ENCODE measurements at places on chromosomes 6 and 20. TPM values are rescaled to one million over a fixed set of nuclear protein-coding genes. Genes with fewer than 3 reads are reported as not detected.
A peak's percentile ranks its signal among the peaks of the same experiment; 100 is the strongest.

DNA sequence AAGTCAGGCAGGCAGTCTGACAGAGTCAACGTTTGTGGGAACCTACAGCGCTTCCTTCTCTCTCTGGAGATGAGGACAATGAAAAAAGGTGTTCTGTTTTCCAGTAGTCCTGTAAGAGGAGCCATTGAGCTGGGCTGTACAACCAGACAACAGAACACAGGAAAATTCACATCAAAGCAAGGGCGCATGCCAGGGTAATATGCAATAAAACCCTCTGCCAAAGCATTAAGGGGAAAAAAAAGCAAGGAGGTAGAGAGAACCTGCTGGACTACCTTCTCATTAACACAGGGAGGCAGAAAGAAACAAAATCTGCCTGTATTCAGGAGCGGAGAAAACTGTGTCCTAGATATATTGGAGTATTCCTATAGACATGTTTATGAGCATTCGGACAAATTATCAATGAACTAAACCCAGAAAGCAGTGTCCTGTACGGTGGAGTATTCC is 1.3 kb downstream of the RNF24 start:
- H3K4me3 ChIP-seq = peak overlapping the region; percentile 30
- H3K36me3 ChIP-seq = peaks cover 3% of the 10 kb centered on the region
- peak; percentile 86 for DNase-seq
- H3K27me3 ChIP-seq = no peaks in the 10 kb centered on the region
- H3K27ac ChIP-seq = peak overlapping the region; percentile 10
- H3K4me1 ChIP-seq = peaks cover 7% of the 10 kb centered on the region

DNA sequence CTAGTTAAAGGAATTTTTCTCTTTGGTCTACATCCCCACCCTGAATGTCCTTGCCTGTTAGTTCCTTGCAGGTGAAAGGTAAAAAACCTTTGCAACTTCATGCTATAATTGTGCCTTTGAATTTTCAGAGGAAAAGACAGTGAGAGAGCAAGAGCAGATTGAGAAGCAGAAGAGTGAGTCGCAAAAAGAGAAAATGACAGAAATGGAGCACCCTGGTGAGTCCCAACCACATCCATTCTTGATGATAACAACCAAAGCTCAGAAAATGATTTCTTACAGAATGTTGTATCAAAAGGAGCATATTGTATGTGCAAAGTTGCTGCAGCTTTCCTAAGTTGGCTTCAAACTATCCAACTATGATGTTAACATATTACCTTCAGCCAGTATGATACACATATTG is 165.2 kb upstream of the CENPW start:
- no peak overlapping the region for H3K27ac ChIP-seq
- H3K4me3 ChIP-seq = no peak overlapping the region
- DNase-seq = no peak
- H3K36me3 ChIP-seq = no peaks in the 10 kb centered on the region
- H3K27me3 ChIP-seq = no peaks in the 10 kb centered on the region
- H3K4me1 ChIP-seq = no peaks in the 10 kb centered on the region

Gene PKIG
- polyA plus RNA-seq = 67.8 TPM

Gene GPR6
- not detected for polyA plus RNA-seq

- no peaks in the 10 kb centered on the region for H3K36me3 ChIP-seq
- H3K27ac ChIP-seq = no peak overlapping the region
- peaks cover 6% of the 10 kb centered on the region for H3K27me3 ChIP-seq
- no peak for DNase-seq
- H3K4me3 ChIP-seq = no peak overlapping the region
These were observed 985 bp downstream of the ZBP1 start for GRCh38 chr20:57619051-57619831.

Gene EMILIN3
- polyA plus RNA-seq = 0.46 TPM

Gene SAPCD1
- polyA plus RNA-seq = 6.3 TPM

Gene SLC35A1
- 32.7 TPM for polyA plus RNA-seq

DNA sequence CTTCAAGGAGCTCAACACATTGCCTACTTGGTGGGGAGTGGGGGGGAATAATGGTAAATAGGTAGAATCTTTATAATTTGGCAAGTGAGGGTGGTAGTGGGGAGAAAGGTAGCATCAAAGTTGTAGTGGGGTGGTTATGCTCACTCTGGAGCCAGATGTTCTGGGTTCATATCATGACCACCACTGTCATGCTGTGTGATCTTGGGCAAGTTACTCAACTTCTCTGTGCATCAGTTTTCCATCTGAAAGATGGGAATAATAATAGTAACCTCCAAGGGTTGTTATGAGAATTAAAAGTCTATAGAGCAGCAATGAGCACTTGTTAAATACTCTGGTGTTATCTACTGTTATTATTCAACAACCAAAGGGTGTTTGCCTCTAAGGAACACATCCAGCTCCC is 22.0 kb upstream of the PREX1 start:
- H3K36me3 ChIP-seq = no peaks in the 10 kb centered on the region
- no peak for DNase-seq
- H3K27ac ChIP-seq = no peak overlapping the region
- no peaks in the 10 kb centered on the region for H3K4me1 ChIP-seq

DNA sequence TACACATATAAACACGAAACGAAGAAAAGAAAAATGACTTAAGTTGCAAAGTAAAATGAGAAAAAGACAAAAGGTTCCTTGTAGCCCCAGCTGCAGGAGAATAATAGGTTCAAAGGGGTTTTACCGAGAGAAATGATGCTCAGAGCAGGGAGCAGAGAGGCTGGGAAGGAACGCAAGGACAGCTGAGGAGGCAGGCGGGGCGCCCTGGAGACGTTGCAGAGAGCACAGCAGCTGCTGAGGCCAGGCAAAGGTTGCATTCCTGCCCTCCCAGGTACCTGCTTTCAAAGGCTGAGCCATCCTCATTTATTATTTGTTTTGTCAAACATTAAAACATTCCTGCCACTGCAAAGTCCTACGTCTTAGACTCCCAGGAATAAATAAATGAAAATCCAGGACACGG is 16.2 kb upstream of the VAPB start:
- H3K4me3 ChIP-seq = no peak overlapping the region
- peaks cover 6% of the 10 kb centered on the region for H3K4me1 ChIP-seq
- DNase-seq = no peak
- no peaks in the 10 kb centered on the region for H3K36me3 ChIP-seq
- no peaks in the 10 kb centered on the region for H3K27me3 ChIP-seq

Gene C6orf52
- 1.3 TPM for polyA plus RNA-seq

DNA sequence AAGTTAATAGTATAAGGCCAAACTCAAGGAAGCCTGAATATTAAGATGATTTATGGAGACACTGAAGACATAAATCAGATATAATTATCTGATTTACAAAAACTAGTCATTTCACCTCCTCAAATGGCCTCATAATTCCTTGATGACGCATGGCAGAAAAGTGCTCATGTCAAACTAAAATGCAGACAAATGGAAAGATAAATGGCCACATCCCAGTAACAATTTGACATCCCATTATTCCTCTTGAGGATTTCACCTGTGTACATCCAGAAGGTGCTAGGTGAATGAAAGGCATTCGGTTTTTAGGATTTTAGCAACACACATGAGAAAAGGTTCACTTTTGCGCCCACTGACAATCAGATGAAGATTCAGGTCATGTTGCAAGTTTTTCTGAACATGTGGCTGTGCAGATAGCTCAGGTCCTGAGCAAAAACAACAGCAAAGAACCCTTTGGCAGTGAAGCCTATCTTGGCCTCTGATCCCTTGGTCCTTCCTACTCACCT is 24.2 kb downstream of the SGK1 start:
- H3K4me1 ChIP-seq = peaks cover 8% of the 10 kb centered on the region
- H3K27me3 ChIP-seq = no peaks in the 10 kb centered on the region
- no peak overlapping the region for H3K27ac ChIP-seq
- no peaks in the 10 kb centered on the region for H3K36me3 ChIP-seq

Gene HSPA12B
- polyA plus RNA-seq = 11.4 TPM

DNA sequence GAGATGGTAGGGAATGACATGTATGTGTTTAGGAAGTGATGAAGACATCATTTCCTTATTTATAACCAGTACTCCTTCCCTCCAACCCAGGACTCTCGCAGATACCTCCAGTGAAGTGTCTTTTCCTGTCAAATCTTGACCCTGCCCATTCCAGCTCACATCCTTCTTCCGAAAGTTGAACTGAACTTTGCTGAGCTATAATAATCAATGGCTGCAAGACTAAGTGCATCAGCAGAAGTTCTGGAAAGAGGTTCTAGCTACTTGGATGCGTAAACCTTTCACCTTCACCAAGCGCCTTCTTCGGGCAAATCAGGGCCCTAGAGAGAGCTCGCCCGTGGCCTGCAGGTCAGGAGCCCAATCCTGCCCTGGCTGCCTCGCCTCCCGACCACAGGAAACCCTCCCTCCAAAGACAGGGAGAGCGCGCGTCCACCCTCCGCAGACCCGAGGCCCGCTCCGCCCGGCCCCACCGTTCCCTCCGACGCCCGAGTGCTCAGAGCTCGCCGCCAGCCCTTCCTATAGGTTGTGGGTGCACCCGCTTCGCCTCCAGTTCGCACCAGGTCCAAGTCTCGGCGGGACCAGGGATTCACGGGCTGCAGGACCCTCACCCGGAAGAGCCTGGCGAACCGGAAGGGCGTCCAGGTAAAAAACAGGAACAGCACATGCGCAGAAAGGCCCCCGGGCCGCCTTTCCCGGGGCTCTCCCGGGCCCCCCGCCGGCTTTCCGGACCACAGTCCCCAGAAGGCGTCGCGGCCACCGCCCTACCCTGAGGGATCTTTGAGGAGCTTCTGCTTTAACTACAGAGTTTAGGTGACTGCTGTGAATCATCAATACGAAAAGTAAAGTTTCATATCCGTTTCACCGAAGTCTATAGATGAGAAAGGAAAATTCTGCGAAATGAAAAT is at the start of gene ZNF334:
TSS of gene ZNF334 (minus strand) at position 617 of the 902 bp plus-strand sequence. CDS start 1,457 bp downstream, outside the sequence.
- H3K4me3 ChIP-seq = peak within 1 kb of the TSS; percentile 65
- H3K4me1 ChIP-seq = peaks cover 5% of the 10 kb centered on the region
- peak; percentile 87 for DNase-seq

- no peaks in the 10 kb centered on the region for H3K27me3 ChIP-seq
- H3K27ac ChIP-seq = no peak overlapping the region
These were observed 146.9 kb upstream of the SGK1 start for GRCh38 chr6:134464690-134465411.

DNA sequence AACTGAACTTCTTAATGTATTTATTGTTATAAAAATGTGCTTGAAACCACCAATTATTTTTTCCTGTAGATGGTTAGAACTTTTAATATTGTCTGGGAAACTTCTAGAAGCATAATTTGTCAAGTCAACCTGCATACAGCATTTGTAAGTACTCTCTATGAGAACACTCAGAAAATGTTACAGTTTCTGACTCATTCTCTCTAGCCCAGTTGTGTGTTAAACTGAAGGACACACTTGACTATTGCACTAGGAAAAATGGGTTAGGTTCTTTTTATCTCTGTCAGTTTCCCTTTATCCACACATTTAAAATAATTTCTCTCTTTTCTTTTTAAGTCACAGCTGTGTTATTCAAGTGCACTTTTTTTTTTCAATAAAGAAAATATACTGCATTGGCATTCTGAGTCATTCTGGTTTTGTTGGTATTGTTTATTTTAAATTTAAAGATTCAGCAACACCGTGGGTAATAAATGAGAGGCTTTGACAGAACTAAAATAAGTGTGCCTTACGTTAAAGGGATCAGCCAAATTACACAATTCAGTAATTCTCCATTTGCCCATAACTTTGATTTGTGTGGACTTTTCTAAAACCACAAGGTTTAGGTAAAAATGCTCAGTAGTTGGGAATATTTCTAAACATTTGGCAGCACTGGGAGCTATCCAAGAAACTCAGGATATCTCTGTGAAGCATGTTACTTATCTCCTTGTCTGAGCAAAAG is 50.7 kb downstream of the OPN5 start:
- no peaks in the 10 kb centered on the region for H3K36me3 ChIP-seq
- no peaks in the 10 kb centered on the region for H3K4me1 ChIP-seq
- no peak overlapping the region for H3K4me3 ChIP-seq
- H3K27ac ChIP-seq = no peak overlapping the region
- DNase-seq = no peak

DNA sequence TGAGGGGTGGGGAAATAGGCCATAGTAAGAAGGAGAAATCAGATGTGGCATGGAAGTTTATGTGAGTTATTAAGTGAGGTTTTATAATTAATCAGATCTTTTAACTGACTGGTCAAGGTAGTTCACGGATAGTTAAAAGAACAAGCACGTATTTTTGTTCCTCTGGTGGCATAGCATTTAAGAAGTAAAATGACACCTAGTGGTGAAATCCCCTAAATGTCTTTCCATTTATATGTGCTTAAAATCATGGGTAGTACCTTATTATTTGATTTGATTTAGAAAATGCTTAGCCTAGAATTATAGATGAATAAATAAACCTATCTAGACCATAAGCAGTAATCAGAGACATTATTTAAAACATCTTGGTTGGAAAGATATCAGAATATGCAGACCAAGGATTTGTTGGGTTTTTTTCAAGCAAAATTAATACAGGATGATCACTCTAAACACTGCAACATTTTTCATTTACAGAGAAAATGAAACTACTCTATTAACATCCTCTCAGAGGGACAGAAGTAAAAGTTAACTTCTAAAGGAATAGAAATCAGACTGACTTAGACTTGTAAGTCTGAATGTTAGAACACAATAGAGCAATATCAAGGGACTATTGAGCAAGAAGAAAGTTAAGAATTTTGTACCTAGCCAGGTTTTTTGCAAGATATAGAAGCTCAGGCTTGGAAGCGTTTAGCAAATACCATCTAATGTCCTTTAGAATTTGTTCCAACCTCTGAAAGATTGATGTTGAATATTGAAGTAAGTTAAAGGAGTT is 81.1 kb downstream of the STXBP5 start:
- H3K4me3 ChIP-seq = no peak overlapping the region
- DNase-seq = peak; percentile 65
- no peaks in the 10 kb centered on the region for H3K4me1 ChIP-seq
- H3K36me3 ChIP-seq = no peaks in the 10 kb centered on the region
- no peaks in the 10 kb centered on the region for H3K27me3 ChIP-seq

- no peak overlapping the region for H3K27ac ChIP-seq
- no peaks in the 10 kb centered on the region for H3K36me3 ChIP-seq
- H3K27me3 ChIP-seq = no peaks in the 10 kb centered on the region
- H3K4me1 ChIP-seq = peaks cover 5% of the 10 kb centered on the region
- DNase-seq = no peak
These were observed 123.9 kb upstream of the BACH2 start for GRCh38 chr6:90420500-90420899.

DNA sequence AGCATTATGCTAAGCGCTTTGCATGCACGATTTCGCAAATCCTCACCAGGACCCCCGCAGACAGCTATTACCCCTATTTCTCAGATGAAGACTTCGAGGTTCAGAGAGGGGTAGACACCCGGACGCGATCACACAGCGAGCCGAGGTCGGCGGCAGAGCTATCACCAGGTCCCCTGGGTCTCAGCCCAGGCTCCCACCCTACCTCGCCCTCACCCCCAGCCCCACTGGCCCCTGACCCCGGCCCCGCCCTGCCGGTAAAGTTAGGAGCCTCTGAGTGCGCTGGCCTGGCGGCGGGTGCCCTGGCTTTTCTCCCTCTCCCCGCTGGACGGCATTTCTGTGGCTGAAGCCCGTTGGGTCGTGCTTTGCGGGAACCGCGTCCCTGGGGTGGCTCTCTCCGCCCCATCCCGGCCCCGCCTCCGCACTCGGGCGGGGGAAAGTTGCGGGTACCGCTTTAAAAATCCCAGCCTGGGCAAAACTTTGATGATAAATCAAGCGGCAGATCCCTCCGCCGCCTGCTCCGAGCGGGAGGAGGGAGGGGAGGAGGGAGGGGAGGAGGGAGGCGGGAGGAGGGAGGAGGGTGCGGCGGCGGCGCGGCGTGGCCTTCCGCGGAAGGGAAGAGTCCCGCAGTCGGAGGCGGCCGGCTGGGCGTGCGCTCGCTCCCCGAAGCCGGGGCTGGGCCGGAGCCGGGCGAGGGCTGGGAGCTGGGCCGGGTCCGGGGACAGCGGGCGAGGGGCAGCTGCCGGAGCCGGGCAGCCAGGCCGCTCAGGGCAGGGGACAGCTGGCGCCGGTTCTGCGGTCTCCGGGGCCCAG is at the start of gene VSTM2L:
TSS of gene VSTM2L (plus strand) at position 624 of the 810 bp plus-strand sequence. CDS start 224 bp downstream, outside the sequence.
- H3K27ac ChIP-seq = no peak within 1 kb of the TSS
- DNase-seq = peak; percentile 60
- peak within 1 kb of the TSS; percentile 26 for H3K4me3 ChIP-seq
- peaks cover 12% of the 10 kb centered on the region for H3K4me1 ChIP-seq
